ENCODE measurements at places on chromosomes 1 and 21. TPM values are rescaled to one million over a fixed set of nuclear protein-coding genes. Genes with fewer than 3 reads are reported as not detected.
A peak's percentile ranks its signal among the peaks of the same experiment; 100 is the strongest.

GRCh38 chr1:81466961-81467360 is 333.8 kb upstream of the ADGRL2 start:
- H3K27ac ChIP-seq = no peak overlapping the region
- H3K27me3 ChIP-seq = no peaks in the 10 kb centered on the region
- no peak for DNase-seq
- no peak overlapping the region for H3K4me3 ChIP-seq

- no peak overlapping the region for H3K27ac ChIP-seq
- DNase-seq = no peak
- H3K36me3 ChIP-seq = no peaks in the 10 kb centered on the region
- no peak overlapping the region for H3K4me3 ChIP-seq
- no peaks in the 10 kb centered on the region for H3K27me3 ChIP-seq
- no peaks in the 10 kb centered on the region for H3K4me1 ChIP-seq
Observed at GRCh38 chr1:88695781-88696180, 11.7 kb downstream of the PKN2 start.

GRCh38 chr1:12643079-12643478 is 806 bp upstream of the AADACL4 start:
- H3K4me1 ChIP-seq = no peaks in the 10 kb centered on the region
- no peaks in the 10 kb centered on the region for H3K36me3 ChIP-seq
- no peak overlapping the region for H3K4me3 ChIP-seq
- DNase-seq = no peak

GRCh38 chr1:22773981-22774832 is 63.6 kb downstream of the EPHB2 start:
- no peak overlapping the region for H3K4me3 ChIP-seq
- H3K27ac ChIP-seq = peak overlapping the region; percentile 14
- peak; percentile 33 for DNase-seq
- H3K27me3 ChIP-seq = no peaks in the 10 kb centered on the region
- peaks cover 7% of the 10 kb centered on the region for H3K4me1 ChIP-seq
- no peaks in the 10 kb centered on the region for H3K36me3 ChIP-seq

GRCh38 chr1:94490556-94490955 is 51.0 kb downstream of the F3 start:
- no peak for DNase-seq
- no peak overlapping the region for H3K27ac ChIP-seq
- no peak overlapping the region for H3K4me3 ChIP-seq
- no peaks in the 10 kb centered on the region for H3K27me3 ChIP-seq

Gene MYCL
- total RNA-seq = 14.5 TPM

GRCh38 chr1:54764922-54765561 is 719 bp upstream of the PARS2 start:
- DNase-seq = no peak
- peaks cover 3% of the 10 kb centered on the region for H3K4me1 ChIP-seq
- H3K36me3 ChIP-seq = no peaks in the 10 kb centered on the region

Gene NCAM2
- total RNA-seq = 21.9 TPM

DNA sequence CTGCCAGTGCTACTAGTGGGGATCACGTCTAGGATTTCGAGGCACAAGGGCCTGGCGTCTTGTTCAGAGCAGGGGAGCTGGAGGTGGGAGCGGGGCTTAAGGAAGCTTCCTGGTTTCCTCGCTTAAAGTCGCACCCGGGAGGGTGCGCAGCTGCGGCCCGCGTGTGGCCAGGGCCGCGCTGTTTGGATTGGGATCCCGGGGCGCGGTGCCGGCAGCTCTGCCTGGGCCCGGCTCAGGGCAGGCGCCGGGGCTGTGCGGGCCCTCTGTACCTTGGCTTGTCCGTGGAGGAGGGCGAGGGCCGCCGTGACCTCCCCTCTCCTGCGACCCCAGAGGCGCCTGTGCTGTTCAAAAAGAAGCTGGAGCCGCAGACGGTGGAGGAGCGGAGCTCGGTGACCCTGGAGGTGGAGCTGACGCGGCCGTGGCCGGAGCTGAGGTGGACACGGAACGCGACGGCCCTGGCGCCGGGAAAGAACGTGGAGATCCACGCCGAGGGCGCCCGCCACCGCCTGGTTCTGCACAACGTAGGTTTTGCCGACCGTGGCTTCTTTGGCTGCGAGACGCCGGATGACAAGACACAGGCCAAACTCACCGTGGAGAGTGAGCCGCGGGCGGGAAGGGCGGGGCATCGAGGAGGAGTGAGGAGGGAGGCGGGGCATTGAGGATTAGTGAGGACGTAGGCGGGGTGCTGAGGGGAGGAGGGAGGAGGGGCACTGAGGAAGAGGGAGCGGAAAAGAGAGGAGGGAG is 67.8 kb downstream of the OBSCN start:
- H3K27ac ChIP-seq = peak overlapping the region; percentile 67
- H3K36me3 ChIP-seq = no peaks in the 10 kb centered on the region
- H3K27me3 ChIP-seq = no peaks in the 10 kb centered on the region
- H3K4me3 ChIP-seq = peak overlapping the region; percentile 41
- DNase-seq = peak; percentile 85

Measured in prostate gland (tissue), 2 donors.